ENCODE measurements at places on chromosomes 5 and 9. TPM values are rescaled to one million over a fixed set of nuclear protein-coding genes. Genes with fewer than 3 reads are reported as not detected.
A peak's percentile ranks its signal among the peaks of the same experiment; 100 is the strongest.

Gene SH3GL2
- not detected for total RNA-seq

Gene MELK
- total RNA-seq, result 2.8 TPM

Gene BAAT
- total RNA-seq, result not detected

DNA sequence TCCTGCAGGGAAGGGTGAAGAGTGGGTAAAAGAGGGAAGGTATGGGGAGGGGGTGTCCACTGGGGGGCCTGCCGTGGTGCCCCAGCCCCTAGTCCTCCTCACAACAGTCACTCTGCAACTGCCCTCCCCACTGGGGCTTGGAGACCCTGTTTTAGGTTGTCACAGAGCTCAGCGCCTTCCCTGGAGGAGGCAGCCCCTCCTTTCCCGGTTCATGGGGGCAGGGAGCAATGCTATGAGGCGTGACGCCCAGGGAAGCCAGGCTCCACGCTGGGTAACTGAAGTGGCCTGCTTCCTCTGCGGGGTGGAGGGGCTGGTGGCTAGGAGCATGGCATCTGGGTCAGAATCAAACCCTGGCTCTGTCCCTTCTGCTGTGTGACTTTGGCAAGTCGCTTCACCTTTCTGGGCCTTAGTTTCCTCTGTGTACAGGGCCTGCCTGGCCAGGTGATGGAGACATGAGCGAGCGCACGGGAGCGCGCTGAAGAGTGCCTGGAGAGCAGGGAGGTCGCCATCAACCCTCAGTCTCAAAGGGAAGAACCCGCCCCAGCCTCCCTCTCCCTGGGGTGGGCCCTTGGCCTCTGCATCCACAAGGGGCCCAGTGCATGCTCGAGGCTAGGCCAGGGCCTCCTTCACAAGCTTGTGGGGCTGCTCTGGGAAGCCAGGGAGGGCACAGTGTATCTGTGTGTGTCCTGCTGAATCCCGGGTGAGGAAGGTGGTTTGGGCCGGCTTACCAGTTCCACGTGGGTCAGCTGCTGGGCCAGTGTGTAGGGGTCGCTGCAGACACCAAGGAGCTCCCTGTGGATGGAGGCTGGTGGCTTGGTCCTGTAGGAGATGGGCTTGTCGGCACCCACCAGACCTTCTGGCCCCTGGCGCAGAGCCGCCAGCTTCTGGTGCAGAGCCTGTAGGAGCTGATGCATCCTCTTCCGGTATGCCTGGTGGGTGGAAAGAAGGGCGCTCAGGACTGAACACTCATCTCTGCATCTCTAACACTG, 56.4 kb upstream of the RNF130 start:
- peak; percentile 75 for DNase-seq

DNA sequence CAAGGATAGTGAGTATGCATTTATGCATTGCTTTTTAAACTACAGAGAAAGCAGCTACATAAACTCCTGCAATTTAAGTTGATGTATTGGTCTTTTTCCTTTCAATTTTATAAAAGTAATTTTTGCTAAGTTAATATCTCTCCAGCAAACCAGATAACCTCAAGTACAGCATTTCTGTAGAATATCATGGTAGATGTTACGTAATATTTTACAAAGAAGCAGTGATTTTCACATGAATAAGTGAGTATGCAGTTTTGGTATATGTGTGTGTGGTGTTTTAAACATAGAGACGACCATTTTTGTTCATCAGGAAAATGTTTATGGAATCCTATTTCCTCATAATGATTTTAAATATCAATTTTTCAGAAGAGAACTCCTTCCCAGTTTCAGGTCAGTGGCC, 118.9 kb downstream of the INSYN2B start:
- no peak for DNase-seq

DNA sequence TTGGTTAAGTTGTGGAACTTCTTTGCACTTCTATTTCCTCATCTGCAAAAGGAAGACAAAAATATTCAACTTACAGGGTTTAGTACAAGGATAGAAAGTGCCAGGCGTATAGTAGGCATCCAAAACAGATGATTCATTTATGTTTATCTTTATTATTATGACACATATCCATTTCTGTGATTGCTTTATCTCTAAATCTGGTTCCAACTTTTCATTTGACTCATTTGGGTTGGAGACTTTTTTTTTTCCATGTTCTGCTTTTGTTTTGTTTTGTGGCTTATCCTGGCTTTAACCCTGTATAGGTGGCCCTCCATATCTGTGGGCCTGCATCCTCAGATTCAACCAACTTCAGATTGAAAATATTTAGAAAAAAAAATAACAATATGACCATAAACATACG, 186.7 kb upstream of the SLC24A2 start:
- no peak for DNase-seq

- no peak for DNase-seq
These were observed 83.9 kb downstream of the LRRC70 start for GRCh38 chr5:62662521-62662920.

GRCh38 chr5:141908796-141909195, 14.9 kb upstream of the DELE1 start:
- no peak for DNase-seq

GRCh38 chr9:114401344-114401743, 13.6 kb upstream of the AKNA start:
- no peak for DNase-seq
